ENCODE measurements at places on chromosomes 7 and 10.

DNA sequence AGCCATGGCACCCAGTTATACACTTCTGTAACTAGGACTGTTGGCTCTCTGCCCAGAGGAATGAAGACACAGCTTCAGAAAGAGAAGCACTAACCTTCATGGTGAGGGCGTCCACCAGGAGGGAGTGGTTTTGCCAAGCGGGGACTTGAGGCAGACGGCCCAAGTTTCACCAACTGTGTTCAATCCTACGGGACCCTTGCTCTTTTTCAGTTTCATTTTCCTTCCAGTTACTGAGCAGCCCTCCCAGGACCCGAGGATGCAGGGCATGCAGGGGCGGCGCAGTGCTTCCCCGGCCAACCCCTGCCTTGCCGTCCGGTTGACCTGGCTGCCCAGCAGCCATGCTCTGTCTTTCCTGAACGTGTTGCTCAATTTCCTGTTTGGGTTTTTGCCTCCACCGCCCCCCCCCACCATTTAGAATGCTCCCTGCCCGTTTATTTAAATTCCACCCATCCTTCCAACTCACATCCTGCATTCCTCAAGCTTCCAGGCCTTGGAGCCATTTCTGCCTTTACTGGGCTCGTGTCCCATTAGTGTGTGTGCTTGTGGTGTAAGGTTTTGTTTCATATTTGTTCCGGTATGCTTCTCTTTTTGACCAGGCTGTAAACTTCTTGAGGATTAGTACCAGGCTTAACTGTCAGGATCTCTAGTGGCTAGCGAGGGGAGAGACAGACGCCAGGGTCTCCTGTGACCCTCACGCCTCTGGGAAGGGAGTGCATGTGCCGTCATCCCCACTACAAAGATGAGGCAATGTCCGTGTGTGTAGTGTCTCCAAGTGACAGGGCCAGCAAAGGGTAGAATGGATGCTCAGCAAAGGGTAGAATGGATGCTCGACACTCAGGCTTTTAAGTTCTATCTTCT, 31.6 kb downstream of the IL15RA start:
- no peak for DNase-seq

- no peak for DNase-seq
Observed at GRCh38 chr10:68137171-68137570, 27.9 kb downstream of the MYPN start.

- DNase-seq, result no peak
Observed at GRCh38 chr10:114326795-114327194, 77.5 kb downstream of the AFAP1L2 start.

GRCh38 chr10:30176182-30176581, 116.8 kb upstream of the JCAD start:
- DNase-seq, result no peak

GRCh38 chr7:96236198-96237039, 85.5 kb downstream of the SLC25A13 start:
- DNase-seq, result no peak

- DNase-seq, result no peak
Observed at GRCh38 chr7:1045069-1046063, 1.0 kb downstream of the GPR146 start.

GRCh38 chr10:115566867-115567266, 473.7 kb downstream of the ATRNL1 start:
- no peak for DNase-seq

- DNase-seq, result peak; percentile 14
Observed at GRCh38 chr7:45687721-45688120, 113.6 kb downstream of the ADCY1 start.

DNA sequence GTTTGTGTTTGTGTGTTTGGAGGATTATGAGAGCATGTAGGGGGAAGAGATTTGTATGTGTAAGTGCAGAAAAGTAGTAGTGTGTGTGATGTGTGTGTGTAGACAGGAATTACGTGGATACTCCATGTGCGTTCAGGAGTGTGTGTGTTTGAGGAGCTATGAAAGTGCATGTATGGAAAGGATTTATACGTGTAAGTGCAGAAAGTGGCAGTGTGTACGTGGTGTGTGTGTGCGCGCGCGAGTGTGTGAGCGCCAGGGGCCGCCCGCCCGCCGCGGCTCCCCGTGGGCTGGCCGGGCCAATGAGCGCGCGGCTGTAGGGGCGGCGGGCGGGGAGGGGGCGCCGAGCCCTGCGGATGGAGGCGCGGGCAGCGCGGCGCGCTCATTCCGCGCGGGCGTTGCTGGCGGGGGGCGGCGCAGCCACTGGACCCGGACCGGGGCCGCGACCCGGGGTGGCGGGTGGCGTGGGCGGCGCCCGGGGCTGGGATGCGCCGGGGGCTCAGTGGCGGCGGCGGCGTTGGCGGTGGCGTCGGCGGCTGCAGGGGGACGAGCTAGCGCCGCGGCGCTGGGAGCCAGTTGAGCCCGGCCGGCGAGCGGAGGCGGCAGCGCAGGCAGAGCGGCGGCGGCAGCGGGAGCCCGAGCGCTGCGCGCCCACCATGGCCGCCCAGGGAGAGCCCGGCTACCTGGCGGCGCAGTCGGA, at the start of gene BICC1:
BICC1 (plus strand) TSS at position 382 of the 697 bp plus-strand sequence; CDS start at position 654, 272 bp downstream.
- no peak for DNase-seq

DNA sequence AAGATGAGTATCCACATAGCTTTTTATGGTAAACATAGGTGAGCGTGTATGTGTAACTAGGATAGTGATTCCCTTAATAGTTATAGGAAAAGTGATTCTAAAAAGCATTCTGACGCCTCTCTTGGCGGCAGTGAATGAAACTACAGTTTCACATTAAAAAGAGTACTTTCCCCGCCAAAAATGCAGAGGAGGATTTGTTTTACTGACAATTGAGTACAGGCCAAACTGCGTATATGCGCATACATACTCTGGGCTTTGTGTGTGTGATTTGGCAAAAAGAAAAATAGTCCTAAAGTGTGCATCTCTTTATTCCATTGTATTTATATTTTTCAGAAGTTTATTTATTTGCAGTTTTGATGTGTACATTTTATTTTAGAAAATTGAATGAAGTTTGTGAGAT, 10.3 kb downstream of the CUL1 start:
- no peak for DNase-seq

DNA sequence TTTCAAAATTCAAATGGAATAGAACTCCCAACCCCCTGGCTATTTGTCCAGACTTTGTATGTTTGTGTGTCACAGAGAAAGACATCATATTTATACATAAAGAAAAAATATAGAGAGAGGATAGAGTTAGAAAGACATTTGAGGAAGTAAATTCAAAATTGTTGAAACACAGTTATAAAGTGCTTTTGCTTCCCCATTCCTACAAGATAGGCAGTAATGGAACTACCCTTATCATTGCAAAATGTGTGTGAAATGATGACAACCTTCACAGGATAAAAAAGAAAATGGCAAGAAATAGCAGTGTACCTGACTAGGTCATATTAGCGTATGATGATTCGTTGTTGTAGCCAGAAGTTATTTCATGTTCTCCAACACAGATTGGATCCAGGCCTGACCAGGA, 63.1 kb downstream of the FZD1 start:
- no peak for DNase-seq

DNA sequence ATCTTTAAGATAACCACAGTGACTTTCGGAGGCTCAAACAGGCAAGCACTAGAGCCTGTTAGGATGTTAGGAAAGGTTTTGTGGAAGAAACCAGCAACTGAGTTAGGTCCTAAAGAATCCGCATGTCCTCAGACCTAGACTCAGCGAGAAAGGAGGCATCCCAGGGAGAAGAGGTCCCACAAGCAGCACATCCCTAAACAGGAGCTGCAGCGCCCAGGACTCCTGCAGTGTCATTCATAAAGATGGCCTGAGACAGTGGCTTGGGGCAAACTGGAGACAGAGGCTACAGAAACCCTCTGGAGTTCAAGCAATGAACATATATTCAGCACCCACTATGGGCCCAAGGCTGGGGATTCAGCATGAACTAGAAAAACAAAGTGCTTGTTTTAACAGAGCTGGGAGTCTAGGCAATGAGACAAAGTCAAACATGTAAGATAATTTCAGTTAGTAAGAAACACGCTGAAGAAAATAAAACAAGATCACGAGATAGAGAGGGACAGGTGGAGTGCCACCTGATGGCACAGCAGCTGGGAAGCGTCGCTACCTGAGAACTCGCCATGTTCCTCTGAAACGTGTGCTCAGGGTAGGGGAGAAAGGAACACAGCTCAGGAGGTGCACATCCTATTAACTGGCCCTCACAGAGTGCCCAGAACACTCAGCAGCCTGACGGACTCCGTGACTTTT, 48.1 kb downstream of the PARD3 start:
- no peak for DNase-seq

- no peak for DNase-seq
Observed at GRCh38 chr7:71389976-71390375, 258.0 kb downstream of the GALNT17 start.
